Fibroblast of lung (primary cell): ENCODE measurements at places on chromosomes 7 and 10. TPM values are rescaled to one million over a fixed set of nuclear protein-coding genes. Genes with fewer than 3 reads are reported as not detected.

Gene HMX2
- total RNA-seq: not detected in 2 replicates

Gene OGDHL
- under 0.01 TPM in 2 replicates for total RNA-seq

Gene TEX36
- total RNA-seq: not detected in 2 replicates

Gene SLC26A4
- total RNA-seq: 0.26 and 0.50 TPM in 2 replicates

Gene VWDE
- under 0.01 and 0.17 TPM in 2 replicates for total RNA-seq

Gene DIP2C
- 12.6 and 18.3 TPM in 2 replicates for total RNA-seq

Gene SRGN
- total RNA-seq: 147 and 363 TPM in 2 replicates

Gene FFAR4
- total RNA-seq: not detected in 2 replicates

Gene ITGB8
- 41.6 and 100 TPM in 2 replicates for total RNA-seq

Gene GIMAP5
- total RNA-seq: not detected in 2 replicates

Gene PCDH15
- total RNA-seq: under 0.01 and 0.26 TPM in 2 replicates

Gene DNAH11
- total RNA-seq: under 0.01 and 0.33 TPM in 2 replicates

Gene ADRA2A
- under 0.01 TPM in 2 replicates for total RNA-seq

Gene CALML3
- not detected in 2 replicates for total RNA-seq

Gene MYO1G
- under 0.01 TPM in 2 replicates for total RNA-seq

Gene TRPV5
- not detected in 2 replicates for total RNA-seq

Gene SRRM3
- 1.0 and 1.7 TPM in 2 replicates for total RNA-seq

Gene GDF2
- not detected in 2 replicates for total RNA-seq

Gene CUX1
- 36.0 and 38.1 TPM in 2 replicates for total RNA-seq

Gene OAT
- 125 and 147 TPM in 2 replicates for total RNA-seq

Gene FAM25C
- not detected in 2 replicates for total RNA-seq

Gene CYCS
- 25.7 and 32.7 TPM in 2 replicates for total RNA-seq

Gene TEX47
- not detected in 2 replicates for total RNA-seq

Gene SDK1
- 3.6 and 8.6 TPM in 2 replicates for total RNA-seq

Gene TMEM184A
- total RNA-seq: under 0.01 TPM in 2 replicates

Gene PAOX
- total RNA-seq: 9.2 and 9.8 TPM in 2 replicates

Gene ZMYND11
- total RNA-seq: 57.0 and 57.5 TPM in 2 replicates

Gene DYNC1I1
- under 0.01 and 0.17 TPM in 2 replicates for total RNA-seq

Gene MSS51
- 0.77 and 1.5 TPM in 2 replicates for total RNA-seq

Gene ADO
- total RNA-seq: 20.6 and 23.9 TPM in 2 replicates

Gene NUTM2A
- 0.17 and 0.51 TPM in 2 replicates for total RNA-seq

Gene RGS10
- total RNA-seq: 50.9 and 67.8 TPM in 2 replicates

Gene SRI
- 75.1 and 76.3 TPM in 2 replicates for total RNA-seq

Gene OR2A42
- under 0.01 TPM in 1 of 2 replicates, not detected in the other for total RNA-seq

Gene ABCC2
- total RNA-seq: 0.26 and 0.66 TPM in 2 replicates

Gene FXYD4
- not detected in 2 replicates for total RNA-seq

Gene CUEDC2
- total RNA-seq: 60.8 and 63.2 TPM in 2 replicates

Gene PRLHR
- total RNA-seq: not detected in 2 replicates
